ENCODE measurements at places on chromosomes 7 and 10. TPM values are rescaled to one million over a fixed set of nuclear protein-coding genes. Genes with fewer than 3 reads are reported as not detected.

GRCh38 chr7:129780257-129780973 lies 168.9 kb downstream of the NRF1 start:
- peak overlapping the region; percentile 62 for H3K4me3 ChIP-seq
- H3K27me3 ChIP-seq = peaks cover 100% of the 10 kb centered on the region
- peaks cover 68% of the 10 kb centered on the region for H3K4me1 ChIP-seq
- DNase-seq = no peak

The PPP1R3C gene
- 236 TPM for total RNA-seq

GRCh38 chr7:120944826-120945562 lies 5.6 kb upstream of the ING3 start:
- no peak overlapping the region for H3K27ac ChIP-seq
- H3K4me3 ChIP-seq = no peak overlapping the region
- H3K4me1 ChIP-seq = peaks cover 9% of the 10 kb centered on the region

The TCF7L2 gene
- 8.9 TPM for total RNA-seq

The TACC2 gene
- total RNA-seq = 400 TPM

Data from left ventricle myocardium inferior (tissue), 1 donor.